Hematopoietic multipotent progenitor cell treated with erythropoietin and hydrocortisone succinate and interleukin-3 and kit ligand, for 4 days (in vitro differentiated cells): ENCODE measurements at places on chromosomes 13 and 19.

GRCh38 chr19:384799-385169 is 24.2 kb downstream of the C2CD4C start:
- no peak for DNase-seq

GRCh38 chr19:12834976-12835757 is 788 bp upstream of the RTBDN start:
- peak; percentile 61 for DNase-seq

DNA sequence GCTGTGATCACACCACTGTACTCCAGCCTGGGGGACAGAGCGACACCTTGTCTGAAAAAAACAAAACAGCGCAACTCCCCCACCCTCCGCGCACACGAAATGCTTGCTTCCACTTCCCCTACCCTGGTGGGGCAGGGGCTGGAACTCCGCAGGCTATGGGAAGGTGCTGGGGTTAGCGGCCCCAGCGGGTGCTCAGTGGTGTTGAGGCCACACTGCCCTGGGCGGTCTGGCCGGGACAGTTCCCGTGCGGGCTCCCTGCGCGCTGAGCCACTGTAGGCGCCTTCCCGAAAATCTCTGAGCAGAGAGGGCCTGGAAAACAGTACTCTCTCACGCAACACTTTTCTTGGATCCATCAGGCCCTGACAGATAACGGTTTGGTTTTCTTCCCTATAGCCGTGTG is 1.1 kb upstream of the WTIP start:
- DNase-seq, result no peak

DNA sequence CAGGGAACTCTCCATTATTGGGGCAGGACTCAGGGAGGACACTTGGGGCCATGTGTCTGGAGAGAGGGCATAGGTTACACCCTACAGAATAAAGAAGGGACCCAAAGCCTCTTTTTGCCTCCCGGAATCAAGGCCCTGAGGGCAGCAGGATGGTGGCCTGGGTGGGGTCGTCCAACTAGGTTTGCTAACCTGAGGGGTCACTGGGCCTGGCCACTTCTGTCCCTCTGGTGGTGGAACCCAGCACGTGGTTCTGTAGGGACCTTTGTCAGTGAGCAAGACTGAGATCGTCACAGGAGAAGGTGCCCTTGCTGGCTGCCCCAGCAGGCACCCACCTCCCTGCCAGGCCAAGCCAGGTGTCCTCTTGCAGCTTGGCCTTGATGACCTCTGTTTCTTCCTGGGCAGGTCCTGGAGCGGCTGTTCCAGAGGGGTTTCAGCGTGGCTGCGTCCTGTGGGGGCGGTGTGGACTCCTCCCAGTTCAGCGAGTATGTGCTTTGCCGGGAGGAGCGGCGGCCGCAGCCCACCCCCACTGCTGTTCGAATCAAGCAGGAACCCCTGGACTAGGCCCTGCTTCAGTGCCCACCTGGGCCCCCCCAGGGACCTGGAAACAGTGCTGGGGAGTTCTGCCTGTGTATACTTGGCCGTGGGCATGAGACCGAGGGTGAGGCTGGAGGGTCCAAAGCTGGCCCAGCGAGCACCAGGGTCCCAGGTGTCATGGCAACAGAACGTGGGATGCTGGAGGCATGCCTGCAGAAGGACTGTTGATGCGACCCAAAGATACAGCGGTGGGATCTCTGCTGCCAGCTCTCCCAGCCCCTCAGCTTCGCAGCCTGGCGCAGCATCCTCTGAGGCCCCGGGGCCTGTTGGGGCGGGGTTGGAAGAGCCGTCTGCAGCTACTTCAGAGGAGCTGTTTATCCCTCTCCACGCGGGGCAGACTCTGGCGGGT is 16.0 kb downstream of the KCTD15 start:
- no peak for DNase-seq

DNA sequence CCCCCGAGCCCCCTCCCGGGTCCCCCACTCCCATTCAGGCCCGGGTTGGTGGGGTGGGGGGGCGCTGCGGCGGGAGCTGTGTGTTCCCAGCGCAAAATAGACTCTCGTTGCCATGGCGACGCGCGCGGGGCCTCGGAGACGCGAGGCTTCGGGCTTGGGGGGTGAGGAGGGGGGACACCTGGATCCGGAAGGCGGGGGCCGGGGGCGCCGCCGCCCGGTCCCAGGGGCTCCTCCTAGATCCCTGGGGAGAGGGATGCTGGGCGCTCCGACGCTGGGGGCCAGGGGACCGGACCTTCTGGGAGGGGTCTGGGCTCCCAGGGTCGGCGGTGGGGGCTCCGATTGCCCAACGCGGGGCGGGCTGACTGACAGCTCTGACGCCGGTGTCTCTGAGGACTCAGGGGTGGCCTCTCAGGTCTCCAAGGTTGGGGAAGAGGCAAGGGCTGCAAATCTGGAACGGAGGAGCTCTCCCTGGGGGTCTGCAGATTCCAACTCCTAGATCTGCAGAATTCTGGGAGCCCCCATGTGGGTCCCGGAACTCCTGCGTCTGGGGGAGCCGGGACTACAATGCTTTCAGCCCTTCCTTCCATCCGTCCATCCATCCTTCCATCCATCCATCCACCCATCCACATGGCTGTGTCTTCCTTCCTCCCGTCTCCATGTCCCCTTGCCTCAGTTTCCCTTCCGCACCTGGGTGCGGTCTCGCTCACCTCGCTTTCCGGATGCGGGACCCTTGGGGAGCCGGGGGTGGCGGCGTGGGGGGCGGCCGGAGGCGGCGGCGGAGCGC is 9.1 kb upstream of the SHISA7 start:
- DNase-seq, result peak; percentile 34

DNA sequence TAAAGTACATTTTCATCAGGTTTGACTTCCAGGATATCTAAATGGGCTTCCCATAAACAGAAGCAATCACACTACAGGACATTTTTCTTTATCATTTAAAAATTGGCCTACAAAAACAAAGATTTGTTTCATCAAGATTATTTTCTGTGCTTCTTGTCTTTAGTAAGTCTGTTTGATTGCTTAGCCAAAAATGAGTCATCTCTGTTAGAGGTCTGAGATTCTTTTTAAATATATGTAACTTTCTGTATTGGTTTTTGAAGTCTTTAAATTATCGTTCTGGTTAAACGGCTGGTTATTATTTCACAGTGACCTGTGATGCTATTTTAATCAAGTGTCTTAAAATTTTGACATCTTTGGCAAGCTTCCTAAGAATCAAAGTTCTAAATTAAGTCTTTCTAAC is 62.7 kb downstream of the SLITRK1 start:
- no peak for DNase-seq

DNA sequence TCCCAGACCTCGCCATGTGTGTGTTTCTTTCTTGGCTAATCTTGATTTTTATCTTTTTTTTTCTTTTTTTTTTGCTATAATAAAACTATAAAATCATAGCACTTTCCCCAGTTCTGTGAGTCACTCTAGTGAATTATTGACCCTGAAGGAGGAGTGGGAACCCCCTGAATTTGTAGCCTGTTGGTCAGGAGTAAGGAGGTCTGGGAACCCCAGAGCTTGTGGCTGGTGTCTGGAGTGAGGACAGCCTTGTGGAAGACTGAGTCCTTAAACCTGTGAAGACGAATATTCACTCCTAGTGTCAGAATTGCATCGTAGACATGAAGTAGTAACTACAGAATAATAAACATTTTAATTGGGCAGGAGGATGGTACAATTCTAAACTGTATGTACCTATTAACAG is 7.4 kb downstream of the EID2B start:
- DNase-seq, result no peak

DNA sequence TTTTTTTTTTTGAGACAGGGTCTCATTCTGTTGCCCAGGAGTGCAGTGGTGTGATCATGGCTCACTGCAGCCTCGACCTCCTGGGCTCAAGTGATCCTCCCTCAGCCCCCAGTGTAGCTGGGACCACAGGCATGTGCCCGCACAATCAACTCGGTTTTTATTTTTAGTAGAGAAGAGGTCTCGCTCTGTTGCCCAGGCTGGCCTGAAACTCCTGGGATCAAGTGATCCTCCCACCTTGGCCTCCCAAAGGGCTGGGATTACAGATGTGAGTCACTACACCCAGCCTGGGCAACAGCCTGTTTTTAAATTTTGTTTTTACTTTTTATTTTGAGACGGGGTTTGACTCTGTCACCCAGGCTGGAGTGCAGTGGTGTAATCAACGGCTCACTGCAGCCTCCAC is 2.3 kb upstream of the KDM4B start:
- DNase-seq, result no peak
